Effector CD8-positive, alpha-beta T cell (primary cell): ENCODE measurements at places on chromosomes 6 and 20.

GRCh38 chr6:63734923-63735322 lies 99.3 kb downstream of the PHF3 start:
- DNase-seq, result no peak

DNA sequence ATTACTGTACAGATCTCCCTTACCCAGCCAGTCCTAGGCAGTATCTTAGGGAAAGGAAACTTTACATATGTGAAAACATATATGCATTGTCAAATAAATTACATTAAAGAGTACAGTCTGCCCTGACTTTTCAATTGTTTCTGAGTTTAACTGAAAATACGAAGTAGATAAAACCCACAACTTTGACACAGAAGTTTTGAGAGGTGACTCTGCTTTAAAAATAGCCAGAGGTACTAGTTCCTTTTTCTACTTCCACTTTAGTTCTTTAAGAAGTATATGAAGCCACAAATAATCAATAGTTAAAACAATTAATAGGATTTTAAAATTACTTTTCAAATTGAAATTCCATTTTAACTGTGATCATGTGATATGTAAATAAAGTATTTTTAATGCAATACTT lies 62.9 kb downstream of the BMP5 start:
- no peak for DNase-seq

- DNase-seq, result no peak
These were observed 13.5 kb upstream of the PRDM1 start for GRCh38 chr6:106072501-106073090.

- DNase-seq, result no peak
These were observed 66.1 kb downstream of the B4GALT5 start for GRCh38 chr20:49647550-49647949.

DNA sequence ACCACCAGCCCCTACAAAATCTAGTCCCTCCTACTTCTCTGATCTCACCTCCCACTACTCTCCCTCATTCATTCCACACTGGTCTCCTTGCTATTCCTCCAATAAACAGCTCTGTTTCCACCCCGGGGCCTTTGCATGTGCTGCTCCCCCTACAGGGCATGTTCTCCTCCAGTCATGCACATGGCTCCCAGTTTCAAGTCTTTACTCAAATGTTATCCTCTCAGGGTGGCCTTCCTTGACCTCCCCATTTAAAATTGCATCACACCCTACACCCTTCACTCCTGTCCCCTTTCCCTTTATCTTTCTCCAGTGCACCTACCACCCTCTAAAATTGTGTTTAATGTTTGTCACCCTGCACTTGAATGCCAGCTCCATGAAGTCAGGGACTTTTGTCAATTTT lies 174.5 kb downstream of the MRPL14 start:
- no peak for DNase-seq

DNA sequence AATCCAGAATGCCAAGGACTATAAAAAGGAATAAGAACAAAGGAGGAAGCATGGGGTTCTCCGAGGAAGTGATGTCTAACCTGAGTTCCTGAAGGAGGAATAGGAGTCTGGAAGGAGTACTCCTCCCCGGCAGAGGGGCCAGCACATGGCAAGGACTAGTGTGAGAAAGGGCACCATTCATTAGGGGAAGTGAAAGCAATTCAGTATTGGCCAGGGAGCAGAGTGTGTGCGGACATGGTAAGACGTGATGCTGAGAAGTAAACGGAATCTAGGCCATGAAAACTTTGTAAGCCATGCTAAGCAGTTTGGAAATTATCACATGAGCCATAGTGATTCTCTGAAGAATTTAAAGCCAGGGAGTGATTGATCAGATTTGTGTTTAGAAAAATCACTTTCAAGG lies 218.9 kb upstream of the PRDM1 start:
- no peak for DNase-seq

- no peak for DNase-seq
These were observed 985.1 kb downstream of the HACE1 start for GRCh38 chr6:103874575-103874974.
